ENCODE measurements at places on chromosomes 3 and 15.
A peak's percentile ranks its signal among the peaks of the same experiment; 100 is the strongest.

DNA sequence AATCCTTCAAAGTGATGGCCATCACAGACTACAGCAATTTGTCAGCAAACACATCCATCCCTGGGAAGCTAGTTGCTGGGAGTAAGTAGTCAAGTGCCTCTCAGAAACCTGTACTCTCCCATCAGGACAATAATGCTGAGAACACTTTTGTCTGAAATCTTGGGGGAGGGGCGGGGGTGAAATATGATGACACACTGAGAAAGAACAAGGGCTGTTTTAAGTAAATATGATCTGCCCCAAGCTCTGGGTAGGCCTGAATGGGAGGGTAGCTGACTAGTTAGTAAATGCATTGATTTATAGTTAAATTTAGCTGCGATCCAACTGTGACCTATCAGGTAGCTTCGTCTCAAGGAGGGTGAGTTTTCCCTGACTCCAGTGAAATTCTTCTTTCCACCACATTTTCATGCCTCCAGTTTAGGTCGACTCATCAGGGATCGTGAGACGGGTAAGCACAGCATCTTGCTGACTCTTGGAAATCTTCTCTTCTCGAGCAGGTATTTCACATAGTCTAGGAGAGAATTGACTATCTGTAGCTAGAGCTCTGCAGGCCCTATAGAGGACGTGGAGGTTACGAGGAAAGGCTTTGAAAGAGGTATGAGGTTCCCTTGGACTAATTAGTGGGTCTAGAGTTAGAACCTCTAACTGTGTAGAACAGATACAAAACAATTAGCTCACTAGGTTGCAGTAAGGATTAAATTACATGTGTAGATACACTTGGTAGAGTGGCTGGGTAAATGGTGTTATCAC lies 213.4 kb upstream of the SLC2A2 start:
- no peak for DNase-seq

- DNase-seq = peak; percentile 11
These were observed 69.5 kb upstream of the NEO1 start for GRCh38 chr15:72982714-72983113.

DNA sequence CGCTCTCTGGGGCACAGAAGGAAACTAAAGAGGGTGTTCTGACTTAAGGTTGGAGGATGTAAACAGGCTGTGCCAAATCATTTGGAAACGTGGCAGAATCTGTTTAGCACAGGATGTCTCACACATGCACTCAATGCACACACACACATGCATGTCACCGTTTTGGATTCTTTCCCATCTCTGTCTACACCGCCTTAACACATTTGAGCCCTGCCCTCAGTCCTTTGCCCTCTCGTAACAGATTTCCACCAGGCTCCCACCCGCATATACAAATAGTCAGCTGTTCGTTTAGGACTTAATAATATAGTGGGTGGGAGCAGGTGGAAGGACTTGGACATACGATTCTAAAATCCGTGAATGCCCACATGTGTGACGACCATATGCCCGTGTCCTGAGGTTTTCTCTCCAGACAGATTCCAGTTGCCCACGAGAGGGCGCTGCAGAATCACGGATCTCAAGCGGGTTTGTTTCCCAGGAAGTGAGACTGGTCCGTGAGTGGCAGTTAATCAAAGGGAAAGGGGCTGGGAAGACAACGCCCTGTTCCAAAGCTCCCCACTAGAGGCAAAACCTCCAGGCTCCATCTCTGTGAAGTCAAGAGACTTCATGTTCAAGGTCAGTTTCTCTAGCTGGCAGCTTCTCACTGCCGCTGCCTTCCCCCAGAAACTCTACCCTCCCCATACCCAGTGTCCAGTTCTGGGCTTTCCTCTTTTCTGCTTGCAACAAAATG lies 44.5 kb downstream of the NOX5 start:
- DNase-seq = peak; percentile 86

- peak; percentile 71 for DNase-seq
These were observed 23.9 kb upstream of the SLTM start for GRCh38 chr15:58957101-58957973.

GRCh38 chr15:57401546-57401945 lies 25.2 kb downstream of the CGNL1 start:
- peak; percentile 32 for DNase-seq

DNA sequence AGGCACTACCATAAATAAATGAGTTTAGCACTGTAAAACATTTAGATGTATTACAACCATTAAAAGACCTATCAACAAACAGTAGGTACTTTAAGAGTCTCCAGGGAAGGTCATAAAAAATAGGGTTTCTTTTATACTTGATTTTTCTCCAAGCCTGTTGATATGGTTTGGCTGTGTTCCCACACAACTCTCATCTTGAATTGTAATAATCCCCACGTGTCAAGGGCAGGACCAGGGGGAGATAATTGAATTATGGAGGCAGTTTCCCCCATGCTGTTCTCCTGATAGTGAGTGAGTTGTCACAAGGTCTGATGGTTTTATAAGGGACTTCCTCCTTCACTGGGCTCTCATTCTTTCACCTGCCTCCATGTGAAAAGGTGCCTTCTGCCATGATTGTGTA lies 468.9 kb upstream of the UBE2E2 start:
- DNase-seq = no peak

GRCh38 chr15:74799856-74800558 lies 12.6 kb upstream of the LMAN1L start:
- DNase-seq = peak; percentile 64

DNA sequence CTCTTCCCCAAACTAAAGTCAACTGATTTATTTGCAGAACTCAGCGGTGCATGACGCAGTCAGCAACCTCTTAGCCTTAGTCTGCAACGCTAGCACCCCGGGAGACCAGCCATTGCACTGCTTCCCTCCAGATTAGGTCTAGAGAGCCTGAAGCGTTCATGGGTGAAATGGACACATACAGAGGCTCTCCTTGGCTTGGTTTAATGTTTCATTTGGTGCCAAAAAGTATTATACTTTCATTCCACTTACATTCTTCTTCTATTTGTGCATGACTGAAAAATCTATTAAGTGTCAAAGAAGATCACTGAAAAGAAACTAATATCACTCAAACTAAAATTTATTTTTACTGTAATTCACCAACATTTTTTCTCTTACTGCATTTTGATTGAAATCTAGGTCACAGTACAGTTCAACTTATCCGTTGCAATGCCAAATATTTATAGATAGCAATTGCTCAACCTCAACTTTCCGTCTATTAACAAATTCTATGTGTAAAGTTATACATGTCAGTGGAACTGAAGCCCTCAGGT lies 116.2 kb downstream of the ROBO1 start:
- no peak for DNase-seq

DNA sequence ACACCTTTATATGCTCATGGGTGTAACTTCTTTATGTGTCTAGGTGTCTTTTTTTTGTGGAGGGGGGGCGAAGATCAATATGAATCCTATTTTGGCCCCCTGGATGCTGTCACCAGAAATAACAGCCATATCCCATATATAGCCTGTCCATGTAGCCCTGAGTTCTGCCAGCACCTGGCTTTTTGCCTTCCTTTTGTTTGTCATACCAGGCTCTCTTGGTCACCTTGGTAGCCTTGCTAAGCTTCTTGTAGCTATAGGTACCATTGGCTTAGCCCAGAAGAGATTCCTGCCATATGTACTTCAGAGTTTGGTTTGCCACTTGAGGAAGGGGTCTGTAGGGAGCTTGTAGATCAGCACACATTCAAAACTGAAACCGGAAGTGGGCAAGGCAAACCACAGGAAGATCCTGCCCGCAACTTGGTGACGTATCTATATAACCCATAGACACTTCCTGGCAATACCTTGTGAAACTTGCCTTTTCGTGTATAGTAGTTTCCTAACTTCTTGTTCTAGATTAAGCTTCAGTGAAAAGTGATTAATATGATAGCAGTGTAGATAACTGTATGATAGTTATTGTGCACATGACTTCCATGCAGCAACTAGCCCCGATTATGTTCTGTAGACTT lies 11.9 kb downstream of the RASA2 start:
- DNase-seq = no peak

- no peak for DNase-seq
These were observed 211.6 kb downstream of the TNIK start for GRCh38 chr3:171248426-171249111.

- DNase-seq = no peak
These were observed 233.5 kb downstream of the IL20RB start for GRCh38 chr3:137191133-137191923.

- DNase-seq = peak; percentile 0
These were observed 1071.9 kb downstream of the IGSF11 start for GRCh38 chr3:117962750-117963149.

DNA sequence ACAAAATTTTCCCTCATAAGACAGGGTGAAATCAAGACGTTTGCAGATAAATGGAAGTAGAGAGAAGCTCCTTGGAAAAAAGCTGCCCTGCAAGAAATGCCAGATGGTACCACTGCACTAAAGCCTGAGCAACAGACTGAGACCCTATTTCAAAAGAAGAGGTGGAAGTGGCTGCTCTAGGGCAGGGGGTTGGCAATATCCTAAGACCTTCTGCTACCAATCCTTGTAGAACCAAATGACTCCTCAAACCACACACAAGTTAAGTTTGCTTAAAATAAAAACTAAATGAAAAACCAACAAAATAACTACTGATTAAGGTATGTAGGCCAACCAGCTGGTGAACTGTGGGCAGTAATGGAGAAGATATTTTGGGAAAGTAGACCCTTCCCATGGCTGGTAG lies 21.3 kb downstream of the RAB43 start:
- no peak for DNase-seq
